Mucosa of gallbladder (tissue), 1 donor: ENCODE measurements at places on chromosomes 3 and 15. TPM values are rescaled to one million over a fixed set of nuclear protein-coding genes. Genes with fewer than 3 reads are reported as not detected.

Gene PLCB2
- 36.4 TPM for total RNA-seq

Gene SAXO2
- 12.3 TPM for total RNA-seq

Gene COL6A5
- not detected for total RNA-seq

Gene ARRDC4
- 28.3 TPM for total RNA-seq

Gene SLC24A5
- total RNA-seq = not detected

Gene SIAH2
- total RNA-seq = 33.7 TPM

Gene LDHAL6B
- not detected for total RNA-seq

Gene HRH1
- 5.6 TPM for total RNA-seq

Gene SPINT1
- 232 TPM for total RNA-seq

DNA sequence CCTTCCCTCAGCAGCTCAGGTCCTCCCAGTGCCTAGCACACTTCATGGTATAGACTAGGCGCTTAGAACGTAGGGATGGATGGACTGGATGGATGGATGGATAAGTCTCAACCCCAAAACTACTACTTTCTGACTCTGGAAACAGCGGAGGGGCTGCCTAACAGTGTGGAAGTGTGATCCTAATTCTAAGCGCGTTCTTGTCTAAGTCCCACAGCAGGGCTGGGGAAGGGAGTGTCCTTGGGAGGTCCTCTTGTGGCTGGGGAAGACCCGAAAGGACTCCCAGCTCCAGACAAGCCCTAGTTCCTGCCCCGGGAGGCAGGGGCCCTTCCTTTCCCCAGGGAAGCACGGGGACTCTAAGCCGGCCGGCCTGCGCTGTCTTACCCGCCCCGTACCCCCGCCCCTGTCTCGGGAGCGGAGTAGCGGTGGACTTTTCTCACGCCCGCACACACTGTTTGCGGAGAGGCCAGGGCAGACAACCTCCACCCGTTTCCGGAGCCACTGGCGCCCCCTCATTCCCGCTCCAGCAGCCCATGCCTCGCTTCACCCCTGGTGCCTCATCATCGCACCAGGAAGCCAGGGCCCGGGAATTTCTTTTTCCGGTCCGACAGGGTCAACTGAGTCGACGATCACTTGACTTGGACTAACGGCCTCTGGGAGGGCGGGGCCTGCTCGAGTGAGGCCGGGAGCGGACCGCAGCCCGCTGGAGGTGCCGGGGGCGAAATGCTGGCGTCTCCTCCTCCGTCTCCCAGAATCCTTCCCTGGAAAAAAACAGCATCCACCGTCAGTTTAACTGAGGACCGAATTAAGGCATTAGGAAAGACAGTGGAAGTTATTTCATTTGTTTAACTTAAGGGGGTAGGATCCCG is 133.3 kb downstream of the TBC1D2B start:
- peak; percentile 84 for DNase-seq

GRCh38 chr3:50288387-50289007 is 3.7 kb downstream of the IFRD2 start:
- no peak for DNase-seq

- DNase-seq = no peak
Observed at GRCh38 chr15:92877000-92877399, 23.1 kb upstream of the CHD2 start.

GRCh38 chr3:53109891-53110771 is 20.1 kb downstream of the RFT1 start:
- DNase-seq = peak; percentile 44

DNA sequence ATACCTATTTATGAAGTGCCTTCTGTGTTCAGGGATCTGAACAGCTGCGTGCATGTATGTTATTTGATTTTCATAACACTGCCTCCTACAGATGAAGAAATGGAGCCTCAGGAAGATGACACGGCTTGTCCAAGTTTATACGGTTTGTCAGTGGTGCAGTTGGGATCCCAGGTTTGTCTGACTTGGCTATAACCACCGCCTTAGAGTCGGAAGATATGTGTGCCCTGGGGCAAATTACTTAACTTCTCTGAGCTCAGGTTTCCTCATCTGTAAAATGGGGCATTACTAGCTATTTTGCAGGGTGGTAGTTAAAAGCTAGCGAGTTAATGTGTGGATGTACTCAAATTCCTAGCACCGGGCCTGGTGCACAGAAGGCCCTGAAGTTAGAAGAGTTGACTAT is 54.1 kb upstream of the ANP32A start:
- no peak for DNase-seq

DNA sequence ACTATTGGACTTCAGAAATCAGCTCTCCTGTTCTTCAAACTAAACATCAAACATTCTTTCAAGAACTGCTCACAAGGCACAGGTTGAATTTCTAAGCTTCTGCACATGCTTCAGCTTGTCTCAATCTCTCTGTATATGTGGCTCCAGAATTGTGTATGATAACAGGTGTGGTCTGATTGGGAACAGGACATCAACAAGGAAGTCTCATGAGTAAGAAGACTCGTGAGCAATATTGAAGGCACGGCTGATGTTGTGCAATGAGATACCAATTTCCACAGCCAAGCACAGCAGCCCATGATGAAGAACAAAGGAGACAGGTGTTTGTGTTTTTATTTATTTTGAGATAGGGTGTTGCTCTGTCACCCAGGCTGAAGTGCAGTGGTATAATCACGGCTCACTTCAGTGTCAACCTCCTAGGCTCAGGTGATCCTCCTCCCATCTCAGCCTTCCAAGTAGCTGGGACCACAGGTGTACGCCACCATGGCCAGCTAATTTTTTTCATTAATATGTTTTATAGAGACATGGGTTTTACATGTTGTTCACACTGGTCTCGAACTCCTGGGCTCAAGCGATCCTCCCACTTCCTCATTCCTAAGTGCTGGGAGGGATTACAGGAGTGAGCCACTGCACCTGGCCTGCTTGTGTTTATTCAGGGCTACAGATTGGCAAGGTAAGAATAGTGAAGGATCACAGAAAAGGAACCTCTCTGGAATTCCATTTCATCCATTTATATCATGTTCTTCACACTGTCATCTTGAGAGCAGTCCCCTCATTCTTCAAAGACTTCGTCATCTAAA is 32.2 kb upstream of the ABHD17C start:
- DNase-seq = no peak

- no peak for DNase-seq
Observed at GRCh38 chr15:59268168-59268851, 61.7 kb downstream of the LDHAL6B start.

- DNase-seq = peak; percentile 84
Observed at GRCh38 chr3:49199239-49199899, 28.0 kb downstream of the KLHDC8B start.

DNA sequence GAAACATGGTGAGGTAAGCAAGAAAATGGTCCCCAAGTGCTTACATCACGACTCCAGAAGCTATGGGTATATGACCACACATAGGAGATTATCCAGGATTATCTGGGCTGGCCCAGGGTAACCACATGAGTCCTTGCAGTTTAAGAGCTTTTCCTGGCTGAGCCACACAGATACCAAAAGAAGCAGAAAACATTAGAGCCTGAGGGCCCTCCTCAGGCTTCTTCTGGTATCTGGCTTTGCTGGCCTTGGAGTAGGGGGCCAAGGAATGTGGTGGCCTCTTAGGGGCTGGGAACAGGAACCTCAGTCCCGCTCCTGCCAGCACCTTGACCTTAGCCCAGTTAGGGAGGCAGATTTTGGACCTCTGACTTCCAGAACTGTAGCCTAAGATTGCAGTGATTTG is 259.1 kb downstream of the KCNMB2 start:
- DNase-seq = no peak

GRCh38 chr15:74928771-74929198 is 9.1 kb downstream of the COX5A start:
- no peak for DNase-seq

DNA sequence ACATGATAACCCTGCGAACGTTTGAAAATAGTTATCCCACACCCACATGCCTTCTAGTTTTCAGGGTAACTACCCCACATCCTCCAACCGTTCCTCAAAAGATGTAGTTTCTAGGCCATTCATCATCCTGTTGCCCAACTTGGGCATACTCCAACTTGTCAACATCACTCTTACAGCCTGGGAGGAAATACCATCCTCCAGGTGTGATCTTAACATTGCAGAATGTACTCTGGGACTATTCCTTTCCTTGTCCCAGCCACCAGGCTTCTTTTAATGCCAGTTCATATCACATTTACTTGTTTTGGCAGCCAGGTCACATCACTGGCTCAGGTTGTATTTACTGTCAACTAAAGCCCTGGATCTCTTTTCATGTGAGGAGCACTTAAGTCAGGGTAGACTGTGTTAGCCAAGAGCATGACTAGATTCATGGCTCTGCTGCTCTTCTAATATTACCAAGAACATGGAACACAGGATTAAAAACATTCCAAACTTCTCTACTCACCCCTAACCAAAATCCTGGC is 4.0 kb upstream of the DENND6A start:
- no peak for DNase-seq

DNA sequence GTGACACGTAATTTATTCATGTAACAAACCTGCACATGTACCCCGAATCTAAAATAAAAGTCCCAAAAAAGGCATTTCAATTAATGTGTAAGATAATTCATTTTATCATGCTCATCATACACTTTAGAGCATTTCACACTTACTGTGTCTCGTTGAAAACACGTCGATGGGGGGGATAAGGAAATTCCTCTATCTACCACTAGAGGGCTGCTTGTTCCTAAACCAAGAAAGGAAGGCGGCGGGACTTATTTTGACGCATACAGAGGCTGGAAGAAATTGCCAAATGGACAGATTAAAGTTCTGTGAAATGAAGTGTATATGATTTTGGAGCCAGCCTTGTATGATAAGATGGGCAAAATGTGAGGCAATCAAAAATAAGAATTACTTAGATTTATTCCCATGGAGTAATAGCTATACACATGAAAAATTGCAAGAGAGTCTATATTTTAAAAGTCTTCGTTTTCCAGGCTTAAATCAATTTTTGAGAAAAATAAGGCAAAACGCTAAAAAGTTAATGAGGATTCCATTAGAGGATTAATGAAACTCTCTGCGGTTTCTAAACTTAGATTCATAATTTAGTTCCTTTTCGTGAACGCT is 346.8 kb downstream of the CNTN3 start:
- peak; percentile 21 for DNase-seq

GRCh38 chr3:30259730-30260129 is 346.7 kb upstream of the TGFBR2 start:
- DNase-seq = no peak

DNA sequence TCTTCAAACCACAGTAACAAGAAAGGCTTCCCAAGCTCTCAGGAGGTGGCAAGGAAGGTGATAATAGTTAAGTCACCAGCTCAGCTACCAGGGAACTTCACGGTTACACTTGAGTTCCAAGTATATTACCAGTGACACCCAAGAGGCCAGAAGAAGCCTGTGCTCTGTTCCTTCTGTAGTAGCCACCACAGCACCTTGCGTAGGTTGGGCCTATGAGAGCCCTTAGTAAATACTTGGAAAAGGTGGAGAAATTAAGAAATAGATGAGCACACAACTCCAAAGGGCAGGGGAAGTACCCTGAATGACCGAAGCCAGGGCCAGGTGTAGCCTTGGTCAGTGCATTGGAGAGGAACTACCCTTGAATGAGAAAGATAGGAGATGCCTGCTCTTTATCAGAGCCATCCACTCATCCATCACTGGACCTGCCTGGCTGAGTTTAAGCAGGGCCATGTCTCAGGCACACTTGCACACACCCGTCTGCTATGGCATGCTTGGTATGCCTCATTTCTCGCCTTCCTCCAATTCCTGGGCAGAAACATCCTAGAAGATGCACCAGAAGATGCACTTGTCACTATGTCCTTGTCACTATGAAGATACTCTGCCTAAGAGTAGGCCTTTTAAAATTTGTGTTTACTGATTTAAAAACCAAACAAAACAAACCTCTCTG is 32.6 kb upstream of the NDUFB4 start:
- no peak for DNase-seq

- DNase-seq = no peak
Observed at GRCh38 chr3:52294320-52295150, 6.9 kb downstream of the GLYCTK start.

DNA sequence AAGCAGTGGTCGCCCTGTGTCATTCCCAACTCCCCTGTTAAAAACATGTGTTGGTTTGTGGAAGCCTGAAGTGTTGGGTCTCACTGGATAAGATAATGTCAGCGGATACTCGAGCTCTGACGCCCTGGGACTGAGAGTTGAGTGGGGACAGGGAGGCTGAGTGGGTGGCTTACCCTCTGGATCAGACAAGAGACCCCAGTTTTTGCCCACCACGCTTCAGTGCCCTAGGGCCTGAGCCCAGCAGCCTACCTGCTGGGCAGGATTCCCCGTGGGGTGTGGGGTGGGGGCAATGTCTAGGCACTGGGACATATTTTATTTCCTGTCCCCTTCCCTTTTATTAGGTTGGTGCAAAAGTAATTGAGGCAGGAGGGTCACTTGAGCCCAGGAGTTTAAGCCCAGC is 75.0 kb downstream of the SMAD6 start:
- DNase-seq = no peak

GRCh38 chr3:126126286-126126685 is 42.4 kb upstream of the SLC41A3 start:
- no peak for DNase-seq

GRCh38 chr3:4834403-4834866 is 144.8 kb upstream of the BHLHE40 start:
- peak; percentile 30 for DNase-seq

GRCh38 chr3:127673191-127674100 is 694 bp downstream of the ABTB1 start:
- no peak for DNase-seq

GRCh38 chr15:101724675-101725005 is 367 bp upstream of the TARS3 start:
- no peak for DNase-seq

DNA sequence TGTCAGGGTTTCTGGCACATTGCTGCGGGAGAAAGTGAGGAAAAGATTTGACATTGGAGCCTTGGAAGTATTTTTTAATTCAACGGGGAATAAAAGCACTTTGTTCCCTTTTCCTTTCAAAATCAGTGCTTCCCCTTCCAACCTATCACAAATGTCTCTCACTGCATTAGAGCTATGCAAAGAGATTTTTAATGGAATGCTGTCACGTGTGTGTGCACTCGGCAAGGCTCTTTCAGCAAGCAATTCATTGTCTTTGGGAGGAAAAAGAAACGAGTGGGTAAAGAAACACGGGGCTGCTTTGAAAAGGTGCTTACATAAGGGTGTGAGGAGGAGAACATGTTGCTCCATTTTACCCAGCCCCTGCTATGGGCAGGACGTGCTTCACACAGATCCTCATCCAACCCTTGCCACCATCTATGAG is 490.4 kb upstream of the PROK2 start:
- no peak for DNase-seq

DNA sequence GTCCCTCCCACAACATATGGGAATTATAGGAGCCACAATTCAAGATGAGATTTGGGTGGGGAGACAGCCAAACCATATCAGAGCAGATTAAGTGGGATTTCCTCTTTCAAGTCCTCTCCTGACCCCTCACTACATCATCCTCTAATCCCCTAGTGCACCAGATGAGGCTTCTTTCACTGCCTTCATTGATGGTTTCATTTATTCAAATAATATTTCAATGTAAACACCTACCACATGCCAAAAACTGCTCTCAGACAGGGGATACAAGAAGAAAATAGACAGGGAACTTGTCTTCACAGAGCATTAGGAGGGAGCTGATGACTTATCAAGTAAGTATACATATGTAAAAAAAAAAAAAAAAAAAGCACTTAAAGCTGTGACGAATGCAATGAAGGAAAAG is 180.2 kb downstream of the NTRK3 start:
- no peak for DNase-seq

GRCh38 chr15:38168467-38169070 is 84.1 kb upstream of the SPRED1 start:
- no peak for DNase-seq
